RKO (cell line): ENCODE measurements at places on chromosomes 5 and 9.

DNA sequence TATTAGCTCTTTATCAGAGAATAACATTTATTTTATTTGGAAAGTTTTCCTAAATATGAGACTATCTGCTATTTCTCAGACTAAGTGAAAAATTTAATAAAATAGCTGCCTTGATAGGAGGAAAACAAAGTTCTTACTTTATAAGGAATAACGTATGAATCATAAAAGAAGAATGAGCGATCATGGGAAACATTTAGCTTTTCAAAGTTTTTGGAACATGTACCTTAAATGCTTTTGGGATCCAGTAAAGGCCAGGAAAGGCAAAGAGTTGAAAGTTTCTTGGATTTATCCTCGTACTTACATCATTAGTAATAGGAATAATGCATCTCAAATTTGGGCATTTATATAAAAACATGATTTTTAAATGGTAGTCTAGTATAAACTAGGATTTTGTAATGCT lies 19.4 kb downstream of the OGN start:
- DNase-seq = no peak

GRCh38 chr9:116952436-116952810 lies 265.3 kb downstream of the TRIM32 start:
- DNase-seq = no peak

GRCh38 chr9:113526231-113526746 lies 62.8 kb downstream of the RGS3 start:
- no peak for DNase-seq

GRCh38 chr9:90818279-90818678 lies 16.7 kb downstream of the SYK start:
- no peak for DNase-seq

- DNase-seq = no peak
Observed at GRCh38 chr5:147482706-147483180, 27.1 kb downstream of the DPYSL3 start.
